Dermis microvascular lymphatic vessel endothelial cell (primary cell): ENCODE measurements at places on chromosomes 3 and 15.
A peak's percentile ranks its signal among the peaks of the same experiment; 100 is the strongest.

GRCh38 chr3:197259096-197259495 is 39.3 kb downstream of the DLG1 start:
- DNase-seq: no peak

GRCh38 chr3:66366747-66367146 is 134.1 kb downstream of the LRIG1 start:
- DNase-seq: no peak

- DNase-seq: no peak
Observed at GRCh38 chr3:131338948-131339640, 42.5 kb upstream of the NUDT16 start.

GRCh38 chr15:100018191-100018590 is 285.0 kb upstream of the LYSMD4 start:
- DNase-seq: no peak

DNA sequence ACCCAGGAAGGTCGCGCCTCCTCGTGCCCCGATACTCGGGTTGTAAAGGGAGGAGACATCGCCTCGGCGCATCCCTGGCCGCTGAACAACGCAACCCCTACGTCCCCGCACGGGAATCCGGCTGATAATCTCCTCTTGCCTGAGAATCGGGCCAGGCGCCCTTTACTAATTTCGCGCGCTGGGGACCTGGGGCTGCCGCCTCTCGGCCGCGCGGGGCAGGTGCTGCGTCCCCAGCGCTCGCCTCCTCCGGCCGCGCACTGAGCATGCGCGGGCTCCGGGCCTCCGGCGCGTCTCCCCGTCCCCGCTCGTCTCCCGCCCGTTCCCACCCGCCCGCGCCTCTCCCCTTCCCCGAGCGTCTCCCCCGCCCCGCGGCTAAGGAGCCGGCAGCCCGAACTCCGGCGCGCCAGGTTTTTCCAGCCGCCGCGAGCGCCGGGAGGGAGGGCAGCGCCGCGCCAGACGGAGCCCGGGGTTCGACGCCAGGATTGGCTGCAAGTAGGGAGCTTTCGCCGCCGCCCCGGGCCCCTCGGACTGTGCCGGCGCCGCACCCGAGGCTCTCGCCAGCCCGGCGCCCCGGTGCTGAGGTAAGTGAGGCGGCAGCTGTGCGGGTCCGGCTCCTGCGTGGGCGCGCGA is at the start of gene CNTN4:
CNTN4 (plus strand) TSS at position 469 of the 630 bp plus-strand sequence.
- no peak for DNase-seq

DNA sequence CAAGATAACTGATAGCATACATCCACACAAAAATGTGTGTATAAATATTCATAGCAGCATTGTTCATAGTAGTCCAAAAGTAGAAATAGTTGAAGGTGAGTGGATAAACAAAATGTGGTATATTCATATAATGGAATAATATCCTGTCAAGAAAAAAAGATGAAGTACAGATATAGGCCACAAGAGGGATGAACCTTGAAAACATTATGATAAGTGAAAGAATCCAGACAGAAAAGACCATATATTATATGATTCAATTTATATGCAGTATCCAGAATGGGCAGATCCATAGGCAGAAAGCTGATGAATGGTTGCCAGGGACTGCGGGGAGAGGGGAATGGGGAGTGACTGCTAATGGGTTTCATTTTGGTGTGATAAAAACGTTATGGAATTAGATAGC is 54.3 kb upstream of the TNIK start:
- DNase-seq: no peak

DNA sequence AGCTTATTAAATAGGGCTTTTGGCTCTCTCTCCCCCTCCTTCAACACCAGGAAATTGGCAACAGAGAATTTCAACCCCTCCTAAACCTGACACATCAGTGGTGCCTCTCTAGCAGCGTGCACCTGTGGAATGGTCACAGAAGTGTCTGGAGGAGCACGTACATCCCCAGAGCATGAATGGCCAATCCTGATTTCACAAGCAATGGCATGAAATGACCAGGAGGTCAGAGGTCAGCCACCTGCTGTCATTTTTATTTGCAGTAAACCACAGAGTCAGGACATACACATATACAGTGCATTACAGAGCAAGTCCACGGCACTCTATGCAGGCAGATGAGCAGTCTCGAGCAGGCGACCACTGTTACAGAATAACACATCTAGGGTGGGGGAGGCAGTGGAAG is 25.1 kb upstream of the ETV5 start:
- no peak for DNase-seq

GRCh38 chr3:30449290-30449632 is 157.1 kb upstream of the TGFBR2 start:
- DNase-seq: no peak

DNA sequence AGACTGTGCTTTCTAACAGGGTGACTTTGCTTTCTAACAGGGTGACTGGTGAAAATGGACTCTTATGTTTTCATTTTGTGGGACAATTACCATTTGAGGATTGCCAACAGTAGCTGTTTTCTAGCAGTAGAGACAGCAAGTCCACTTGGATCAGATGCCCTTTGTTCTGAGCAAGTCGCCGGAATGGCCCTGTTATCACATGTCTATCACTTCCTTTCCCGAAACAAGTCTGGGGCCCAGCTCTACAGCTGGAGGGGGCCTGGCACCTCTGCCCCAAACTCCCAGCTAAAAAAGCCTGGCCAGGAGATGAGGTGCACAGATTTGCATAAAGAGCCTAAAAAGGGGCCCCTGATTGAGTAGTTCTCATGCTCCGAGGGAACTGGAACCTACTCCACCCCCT is 44.6 kb downstream of the THBS1 start:
- peak; percentile 20 for DNase-seq

- no peak for DNase-seq
Observed at GRCh38 chr3:123015596-123015995, 12.0 kb downstream of the SEMA5B start.

GRCh38 chr15:57395292-57395691 is 19.0 kb downstream of the CGNL1 start:
- peak; percentile 89 for DNase-seq

DNA sequence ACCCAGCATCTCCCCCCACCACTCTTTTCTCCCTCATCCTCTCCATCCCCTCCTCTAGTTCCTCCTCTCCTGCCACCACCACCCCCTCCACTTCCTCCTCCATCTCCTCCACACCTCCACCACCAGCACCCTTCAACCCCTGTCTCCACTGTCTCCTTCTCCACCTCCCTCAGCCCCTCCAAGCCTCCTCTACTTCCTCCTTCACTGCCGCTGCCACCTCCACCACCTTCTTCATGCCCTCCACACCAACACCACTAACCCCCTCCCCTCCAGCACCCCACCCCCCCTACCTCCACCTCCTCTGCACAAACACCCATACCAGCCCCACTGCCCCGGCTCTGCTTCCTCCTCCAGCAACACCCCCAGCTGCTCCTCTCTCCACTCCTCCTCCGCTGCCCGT is 88.0 kb downstream of the HES1 start:
- DNase-seq: no peak
